ENCODE measurements at places on chromosomes 3 and 15. TPM values are rescaled to one million over a fixed set of nuclear protein-coding genes. Genes with fewer than 3 reads are reported as not detected.

CILP gene
- 0.45 TPM for polyA plus RNA-seq

ACTR8 gene
- polyA plus RNA-seq = 14.9 TPM

NMNAT3 gene
- 2.6 TPM for polyA plus RNA-seq

ADGRG7 gene
- not detected for polyA plus RNA-seq

DNA sequence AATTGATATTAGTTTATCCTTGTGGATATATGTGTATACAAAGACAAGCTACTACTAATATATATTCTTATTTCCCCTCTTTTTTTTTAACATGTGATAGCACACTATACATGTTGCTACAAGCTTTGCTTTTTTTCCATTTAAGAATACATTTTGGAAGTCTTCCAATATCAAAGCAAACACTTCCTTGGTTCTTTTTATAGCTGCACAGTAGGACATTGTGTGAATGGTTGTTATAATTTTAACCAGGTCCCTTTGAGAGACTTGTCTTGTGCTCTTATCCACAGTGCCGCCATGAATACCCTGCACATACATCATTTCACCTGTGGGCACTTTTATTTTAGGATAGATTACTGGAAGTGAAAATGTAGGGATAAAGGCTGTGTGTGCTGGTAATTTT lies 88.7 kb downstream of the CACNA2D3 start:
- no peak for DNase-seq

DNA sequence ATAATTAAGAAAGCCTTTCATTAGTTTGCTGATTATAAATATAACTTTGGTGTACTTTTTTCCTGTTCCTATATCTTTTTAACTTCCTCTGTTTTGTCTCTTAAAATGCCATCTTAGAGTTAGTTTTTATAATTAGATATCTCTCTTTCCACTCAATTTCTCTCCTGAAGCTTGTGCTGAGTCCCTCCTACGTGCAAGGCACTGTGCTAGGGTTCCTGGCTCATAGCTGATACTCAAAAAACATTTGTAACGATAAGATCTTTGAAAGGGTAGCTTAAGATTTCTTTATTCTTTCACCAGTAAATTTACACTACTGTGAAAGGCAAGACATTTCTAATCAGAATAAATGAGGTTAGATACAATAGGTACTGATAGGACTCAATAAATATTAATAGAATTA lies 358.8 kb downstream of the MECOM start:
- no peak for DNase-seq

Data from spleen (tissue), 13 donors.